A549 treated with AZD2906 at 1 μM for 4 hours (cell line): ENCODE measurements at places on chromosomes 6 and 20. TPM values are rescaled to one million over a fixed set of nuclear protein-coding genes. Genes with fewer than 3 reads are reported as not detected.

The MOCS3 gene
- 5.8 to 6.5 TPM (median 6.1 TPM) in 5 replicates for total RNA-seq

The SLC26A8 gene
- 0.02 to 0.07 TPM in 2 of 5 replicates, not detected in the others for total RNA-seq

The C20orf144 gene
- 0.08 to 0.13 TPM (median 0.11 TPM) in 3 of 5 replicates, not detected in the others for total RNA-seq

The TAP1 gene
- total RNA-seq = 32.0 to 36.9 TPM (median 34.0 TPM) in 5 replicates

The IMPG1 gene
- not detected in 5 replicates for total RNA-seq

The DBNDD2 gene
- 21.2 to 29.3 TPM (median 25.5 TPM) in 5 replicates for total RNA-seq

The THBD gene
- 119 to 156 TPM (median 134 TPM) in 5 replicates for total RNA-seq

The ACTL10 gene
- not detected in 5 replicates for total RNA-seq

The HLA-DRA gene
- total RNA-seq = not detected in 5 replicates

The MYBL2 gene
- total RNA-seq = 77.2 to 82.4 TPM (median 77.9 TPM) in 5 replicates

The DDX39B gene
- 340 to 418 TPM (median 347 TPM) in 5 replicates for total RNA-seq

The EEF1A2 gene
- total RNA-seq = 138 to 177 TPM (median 153 TPM) in 5 replicates

The ZNFX1 gene
- 21.4 to 26.3 TPM (median 23.4 TPM) in 5 replicates for total RNA-seq

The LPA gene
- total RNA-seq = 0.06 to 0.15 TPM (median 0.07 TPM) in 5 replicates

The LCA5 gene
- 0.32 to 0.93 TPM (median 0.52 TPM) in 5 replicates for total RNA-seq

The ADGRF4 gene
- total RNA-seq = 15.2 to 18.7 TPM (median 16.9 TPM) in 5 replicates

The RSPO3 gene
- 59.5 to 80.5 TPM (median 63.8 TPM) in 5 replicates for total RNA-seq

The ALDH5A1 gene
- 6.7 to 7.7 TPM (median 6.9 TPM) in 5 replicates for total RNA-seq

The SLC17A2 gene
- total RNA-seq = not detected in 5 replicates

The PLEKHG1 gene
- 0.45 to 0.91 TPM (median 0.66 TPM) in 5 replicates for total RNA-seq

The SLC4A11 gene
- total RNA-seq = 10.2 to 13.8 TPM (median 13.0 TPM) in 5 replicates

The MCHR2 gene
- not detected in 5 replicates for total RNA-seq

The SSTR4 gene
- 0.43 to 0.96 TPM (median 0.79 TPM) in 5 replicates for total RNA-seq

The OOEP gene
- not detected in 5 replicates for total RNA-seq

The OTOR gene
- not detected in 5 replicates for total RNA-seq

The NMBR gene
- total RNA-seq = not detected in 5 replicates

The ESR1 gene
- not detected in 5 replicates for total RNA-seq
